ENCODE measurements at places on chromosomes 12 and 14. TPM values are rescaled to one million over a fixed set of nuclear protein-coding genes. Genes with fewer than 3 reads are reported as not detected.

KRT85 gene
- total RNA-seq, result not detected

UBE2N gene
- total RNA-seq, result 47.4 TPM

GRCh38 chr12:50554651-50555050, 49.9 kb downstream of the DIP2B start:
- no peak for DNase-seq

DNA sequence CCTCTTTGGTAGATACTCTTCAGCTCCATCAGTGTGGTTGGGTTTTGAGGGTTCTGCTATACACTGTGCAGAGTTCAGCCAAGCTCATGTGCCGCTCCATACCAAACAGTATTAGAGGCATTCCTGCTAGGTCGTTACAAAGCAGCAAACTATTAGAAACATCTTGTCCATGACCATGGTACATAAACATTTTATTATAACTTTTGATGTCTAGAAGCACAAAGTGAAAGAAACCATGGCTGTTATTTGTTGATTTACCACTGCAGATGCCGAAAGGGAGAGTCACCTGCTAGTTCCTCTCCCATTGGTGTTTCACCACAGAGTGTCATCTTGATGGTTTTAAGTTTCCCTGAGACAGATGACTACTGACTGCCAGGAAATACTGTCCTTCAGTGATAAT, 242.0 kb downstream of the ADAMTS20 start:
- DNase-seq, result no peak

Data from omental fat pad (tissue), 4 donors.